ENCODE measurements at places on chromosomes 4 and X.
A peak's percentile ranks its signal among the peaks of the same experiment; 100 is the strongest.

GRCh38 chrX:31546126-31546525 lies 474.3 kb upstream of the FTHL17 start:
- no peak for DNase-seq

DNA sequence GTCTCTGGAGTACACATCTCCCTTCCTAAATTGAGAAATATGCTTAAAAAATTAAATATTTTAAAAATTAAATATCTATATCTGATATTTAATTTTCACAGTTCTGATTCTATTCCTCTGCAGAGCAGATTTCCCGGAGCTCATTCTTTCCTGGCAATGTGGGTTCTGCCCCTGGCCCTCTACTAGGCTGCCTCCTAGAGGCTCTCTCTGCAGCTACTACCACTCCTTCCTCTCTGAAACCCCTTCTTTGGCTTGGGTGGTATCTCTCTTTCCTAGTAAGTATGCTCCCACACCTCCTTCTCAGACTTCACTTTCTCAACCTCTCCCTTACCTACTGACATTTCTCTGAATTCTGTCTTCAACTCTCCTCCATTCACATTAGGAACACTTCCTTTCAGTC lies 45.3 kb downstream of the RPGR start:
- DNase-seq: peak; percentile 5

- DNase-seq: no peak
Observed at GRCh38 chrX:21781976-21782375, 24.1 kb upstream of the SMPX start.

GRCh38 chr4:41866799-41867677 lies 68.2 kb upstream of the TMEM33 start:
- peak; percentile 6 for DNase-seq

DNA sequence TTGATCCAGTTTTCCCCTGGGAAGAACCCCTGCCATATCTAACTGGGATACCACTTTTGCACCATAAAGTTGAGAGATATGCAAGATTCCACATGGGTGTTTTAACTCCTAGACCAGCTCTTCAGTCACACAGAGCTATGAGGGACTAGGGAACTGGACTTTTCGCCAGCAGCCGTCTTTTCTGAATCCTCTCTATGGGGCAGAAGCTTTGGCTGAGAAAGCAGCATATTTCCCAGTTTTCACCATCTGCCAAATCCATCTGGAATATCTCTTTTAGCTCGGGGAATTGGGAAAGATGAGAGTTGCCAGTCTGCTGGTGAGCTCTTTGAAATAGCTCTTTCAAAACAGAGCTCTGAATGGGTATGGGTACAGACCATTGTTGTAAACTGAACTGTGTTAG lies 20.9 kb downstream of the APOOL start:
- no peak for DNase-seq

DNA sequence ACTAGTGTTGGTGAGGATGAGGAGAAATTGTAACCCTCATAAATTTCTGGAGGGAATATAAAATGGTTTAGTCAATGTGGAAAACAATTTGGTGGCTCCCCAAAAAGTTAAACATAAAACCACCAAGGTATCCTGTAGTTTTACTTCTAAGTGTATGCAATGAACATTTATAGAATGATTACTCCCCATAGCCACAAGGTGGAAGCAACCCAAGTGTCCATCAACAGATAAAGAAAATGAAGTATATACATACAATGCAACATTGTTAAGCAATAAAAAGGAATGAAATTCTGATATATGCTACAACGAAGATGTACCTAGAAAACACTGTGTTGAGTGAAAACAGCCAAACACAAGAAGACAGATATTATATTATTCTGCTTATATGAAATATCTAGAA lies 569.1 kb upstream of the GRID2 start:
- no peak for DNase-seq

DNA sequence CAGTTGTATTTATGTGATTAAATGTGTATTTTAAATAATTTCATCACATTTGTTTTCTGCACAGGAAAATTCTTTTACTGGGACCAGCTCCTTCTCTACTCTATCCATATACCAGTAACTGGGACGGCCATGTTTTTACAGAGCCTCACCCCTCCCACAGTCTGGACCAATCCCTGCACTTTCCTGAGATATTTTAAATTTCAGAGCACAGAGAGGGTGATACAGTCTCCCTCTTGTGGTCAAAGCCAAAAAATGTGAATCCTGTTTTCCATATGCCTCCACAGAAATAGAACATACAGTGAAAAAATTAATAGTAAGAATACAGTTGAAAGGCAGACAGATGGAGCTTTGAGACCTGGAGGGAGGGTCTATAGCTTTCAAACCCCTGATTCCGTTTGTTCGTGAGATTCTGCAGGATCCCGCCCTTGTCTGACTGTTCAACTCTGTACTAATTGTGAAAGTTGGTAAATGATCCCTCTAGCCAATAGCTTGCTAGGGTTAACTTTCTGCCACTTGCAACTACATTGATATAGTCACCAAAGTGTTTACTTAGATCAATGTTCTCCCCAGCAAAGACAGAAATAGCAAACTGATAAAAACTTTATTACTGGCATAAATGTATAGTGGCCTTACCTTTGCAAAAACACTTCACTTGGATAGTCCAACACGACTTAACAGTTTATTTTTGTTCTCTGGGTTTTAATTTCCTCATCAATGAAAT lies 172.2 kb downstream of the PPARGC1A start:
- no peak for DNase-seq

DNA sequence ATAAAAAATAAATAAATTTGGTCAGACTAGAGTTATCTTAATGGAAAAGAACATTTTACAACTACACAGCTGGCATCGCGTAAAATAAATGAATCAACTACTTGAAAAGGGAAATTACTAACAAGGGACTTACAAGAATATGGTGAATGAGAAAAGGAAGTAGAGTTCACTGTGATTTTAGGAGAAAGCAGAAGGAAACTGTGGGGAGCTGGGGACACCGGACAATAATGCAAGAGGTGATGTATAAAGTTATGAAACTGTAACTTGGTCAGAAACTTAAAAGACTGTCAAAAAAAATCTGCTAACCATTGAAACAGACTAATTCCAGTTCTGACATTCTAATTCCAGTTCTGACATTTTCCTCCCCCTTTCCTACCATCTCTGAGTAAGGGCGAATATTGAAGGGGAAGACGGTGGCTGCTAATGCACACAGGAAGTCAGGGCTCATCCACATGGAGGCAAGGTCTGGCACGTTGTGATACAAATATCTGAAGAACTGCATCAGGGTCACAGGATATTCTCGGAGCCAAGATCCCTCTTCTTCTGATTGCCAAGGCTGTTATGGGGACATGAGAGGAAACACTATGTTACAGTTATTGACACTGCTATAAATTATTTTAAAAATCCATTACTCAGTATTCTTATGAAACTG lies 170.5 kb downstream of the CDS1 start:
- peak; percentile 29 for DNase-seq

GRCh38 chr4:26162101-26162500 lies 158.7 kb upstream of the RBPJ start:
- no peak for DNase-seq

- no peak for DNase-seq
Observed at GRCh38 chrX:39613997-39614679, 483.6 kb downstream of the BCOR start.

DNA sequence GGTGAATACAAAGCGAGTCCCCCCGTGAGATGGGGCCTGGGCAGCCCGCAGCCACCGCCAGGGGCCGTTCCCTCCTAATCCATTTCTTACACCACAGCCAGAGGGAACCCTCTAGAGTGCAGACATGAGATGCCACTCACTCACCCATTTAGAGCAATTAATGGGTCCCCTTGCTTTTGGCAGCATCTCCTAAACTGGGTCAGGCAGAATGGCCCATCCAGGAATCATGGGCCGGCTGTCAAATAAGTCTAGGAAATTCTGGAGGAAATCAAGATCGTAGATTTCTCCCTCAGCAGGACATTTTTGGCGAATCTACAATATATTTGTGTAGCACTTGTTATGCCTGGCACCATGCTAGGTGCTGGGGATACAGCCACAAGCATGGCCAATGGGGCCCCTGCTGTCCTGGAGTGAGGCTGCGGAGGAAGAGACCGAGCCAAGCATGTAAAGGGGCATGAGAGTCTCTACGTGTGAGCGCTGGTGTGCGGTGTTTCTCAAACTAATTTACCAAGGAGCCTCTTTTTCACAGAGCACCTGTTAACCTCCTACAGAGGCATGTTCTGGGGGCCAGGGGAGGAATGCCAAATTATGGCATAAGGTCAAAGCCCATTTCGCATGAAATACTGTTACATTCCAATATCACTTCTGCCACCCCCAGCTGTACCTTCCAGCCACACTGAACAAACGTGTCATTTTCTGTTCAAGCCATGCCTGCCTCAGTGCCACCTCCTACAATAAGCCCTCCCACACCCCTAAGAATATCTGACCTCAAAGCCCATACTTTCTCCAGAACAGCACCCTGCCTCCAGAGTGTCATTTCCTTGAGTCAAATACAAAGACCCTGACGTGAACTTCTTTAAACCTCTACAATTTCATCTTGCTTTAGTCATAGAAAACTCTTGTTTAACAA lies 28.1 kb upstream of the JAKMIP1 start:
- no peak for DNase-seq

- DNase-seq: no peak
Observed at GRCh38 chrX:41616935-41617334, 71.8 kb upstream of the GPR34 start.

- DNase-seq: peak; percentile 23
Observed at GRCh38 chr4:11623726-11624037, 195.0 kb upstream of the HS3ST1 start.

DNA sequence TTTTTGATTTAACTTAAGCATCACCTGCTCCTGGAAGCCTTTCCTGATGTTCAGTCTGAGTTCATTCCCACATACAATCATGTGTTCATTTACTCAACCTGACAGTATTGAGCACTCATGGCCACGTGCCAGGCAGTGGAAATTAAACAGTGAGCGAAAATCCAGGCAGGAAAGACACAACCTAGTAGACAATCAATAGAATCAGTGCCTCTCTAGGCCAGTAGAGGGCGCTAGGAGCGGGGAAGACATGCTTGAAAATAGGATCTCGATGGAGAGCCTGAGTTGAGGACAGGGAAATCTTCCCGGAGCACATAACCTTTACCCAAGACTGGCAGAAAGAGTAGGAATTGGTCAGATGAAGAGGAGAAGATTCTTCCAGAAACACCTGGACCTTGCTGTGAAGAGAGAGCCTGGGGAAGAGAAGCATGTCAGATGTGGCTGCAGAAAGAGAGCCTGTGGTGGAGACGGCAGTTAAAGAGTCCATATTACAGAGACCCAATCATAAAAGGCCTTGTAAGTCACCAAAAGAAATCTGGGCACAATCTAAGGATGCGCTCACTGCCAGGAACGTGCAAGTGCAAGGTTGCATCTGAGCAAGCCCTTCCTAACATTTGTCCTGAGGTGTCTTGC lies 103.5 kb downstream of the LDB2 start:
- peak; percentile 59 for DNase-seq

- no peak for DNase-seq
Observed at GRCh38 chr4:6716958-6717655, 1.1 kb downstream of the BLOC1S4 start.

GRCh38 chrX:45823536-45823935 lies 622.9 kb upstream of the DIPK2B start:
- no peak for DNase-seq

- DNase-seq: no peak
Observed at GRCh38 chr4:182126603-182127002, 116.6 kb upstream of the TENM3 start.

- DNase-seq: no peak
Observed at GRCh38 chr4:88825931-88826330, 128.3 kb upstream of the NAP1L5 start.

DNA sequence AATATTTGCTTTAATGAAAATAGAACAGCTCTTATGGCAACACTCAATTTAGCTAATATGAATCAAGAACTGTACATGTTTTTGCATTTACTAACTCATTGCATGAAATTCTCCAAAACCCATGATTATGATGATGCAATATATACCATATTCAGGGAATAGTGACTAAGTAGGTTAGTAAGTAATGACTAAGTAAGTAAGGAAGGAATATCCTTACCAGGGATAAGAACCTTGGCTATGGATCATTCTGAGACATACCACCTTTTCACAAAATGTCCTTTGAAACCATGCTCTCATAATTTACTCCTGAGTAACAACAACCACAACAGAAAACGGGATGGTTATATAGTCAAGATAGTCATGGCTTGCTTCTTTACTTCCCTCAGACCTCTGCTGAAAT lies 1513.0 kb downstream of the STIM2 start:
- DNase-seq: no peak

DNA sequence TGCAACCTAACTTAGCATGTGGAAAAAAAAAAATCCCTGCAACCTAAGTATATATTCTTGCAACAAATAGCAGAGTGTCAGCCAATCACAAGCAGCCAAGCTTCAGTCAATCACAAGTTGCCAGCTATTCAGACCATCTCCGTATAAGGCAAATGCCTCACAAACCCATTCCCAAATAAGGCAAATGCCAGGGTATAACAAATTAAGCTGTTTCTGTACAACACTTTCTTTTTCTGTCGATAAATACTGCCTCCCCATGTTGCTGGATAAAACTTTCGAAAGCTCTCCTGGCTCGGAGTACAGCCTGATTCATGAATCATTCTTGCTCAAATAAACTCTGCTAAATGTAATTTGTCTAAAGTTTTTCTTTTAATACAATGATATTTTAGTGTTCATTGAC lies 460.7 kb upstream of the SMIM31 start:
- DNase-seq: no peak

- no peak for DNase-seq
Observed at GRCh38 chr4:3724319-3725231, 41.6 kb upstream of the ADRA2C start.

- DNase-seq: no peak
Observed at GRCh38 chrX:455199-455598, 68.5 kb upstream of the PPP2R3B start.

GRCh38 chr4:2878346-2878745 lies 34.7 kb downstream of the ADD1 start:
- no peak for DNase-seq

DNA sequence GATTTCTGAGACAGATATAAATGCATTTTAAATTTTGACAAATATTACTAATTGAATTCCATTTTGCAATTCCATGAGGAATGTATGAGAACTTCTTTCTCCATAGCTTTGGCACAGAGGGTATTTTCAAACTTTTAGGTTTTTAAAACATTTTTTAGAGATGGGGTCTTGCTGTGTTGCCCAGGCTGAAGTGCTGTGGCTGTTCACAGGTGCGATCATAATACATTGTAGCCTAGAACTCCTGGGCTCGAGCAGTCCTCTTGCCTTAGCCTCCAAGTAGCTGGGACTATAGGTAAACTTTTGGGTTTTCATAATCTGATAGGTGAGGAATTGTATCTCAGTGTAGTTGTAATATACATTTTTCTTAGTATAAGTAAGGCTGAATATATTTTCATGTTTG lies 53.4 kb downstream of the ANXA3 start:
- no peak for DNase-seq

GRCh38 chr4:121741751-121742150 lies 23.2 kb downstream of the SMIM43 start:
- DNase-seq: no peak

GRCh38 chrX:54826598-54826997 lies 19.1 kb downstream of the MAGED2 start:
- no peak for DNase-seq

- no peak for DNase-seq
Observed at GRCh38 chr4:26145212-26145611, 175.6 kb upstream of the RBPJ start.
